ENCODE measurements at places on chromosomes 7 and 10.
A peak's percentile ranks its signal among the peaks of the same experiment; 100 is the strongest.

- no peak for DNase-seq
Measured at GRCh38 chr7:114084472-114085312, 165.9 kb upstream of the PPP1R3A start.

DNA sequence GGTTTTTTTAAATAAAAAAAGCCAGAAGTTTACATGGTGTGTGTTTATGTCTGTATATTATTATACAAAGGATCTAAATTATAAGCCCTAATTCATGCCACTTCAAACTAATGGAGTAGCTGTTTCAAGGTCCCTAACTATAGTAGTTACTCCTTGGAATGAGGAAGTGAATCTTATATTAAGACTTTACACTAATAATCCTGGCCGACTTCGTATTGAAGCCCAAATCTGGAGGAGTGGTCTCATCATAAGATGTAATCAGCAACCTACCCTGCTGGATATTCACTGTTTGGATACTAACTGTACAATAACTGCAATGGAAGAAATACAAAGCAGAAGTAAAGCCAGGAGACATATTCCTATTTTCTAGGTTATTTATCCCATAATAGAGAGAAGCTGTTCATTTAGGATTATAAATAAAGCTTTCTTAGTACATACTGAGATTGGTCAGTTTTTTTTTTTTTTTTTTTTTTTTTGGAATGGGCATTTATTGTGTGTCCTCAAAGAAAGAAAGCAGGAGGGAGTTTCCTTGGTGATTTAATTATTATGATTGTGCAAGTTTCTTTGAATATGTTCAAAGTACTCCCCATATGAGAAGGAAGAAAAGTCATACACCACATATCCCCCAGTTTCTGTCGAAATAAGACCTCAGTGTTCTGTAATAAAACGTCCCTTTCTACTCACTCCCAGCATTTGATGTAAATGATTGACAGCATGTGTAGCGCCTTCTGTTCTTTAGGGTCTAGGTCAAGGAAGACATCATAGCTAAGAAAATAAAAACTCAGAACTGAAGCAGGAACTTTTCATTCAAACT, 397.8 kb downstream of the EXOC4 start:
- no peak for DNase-seq

DNA sequence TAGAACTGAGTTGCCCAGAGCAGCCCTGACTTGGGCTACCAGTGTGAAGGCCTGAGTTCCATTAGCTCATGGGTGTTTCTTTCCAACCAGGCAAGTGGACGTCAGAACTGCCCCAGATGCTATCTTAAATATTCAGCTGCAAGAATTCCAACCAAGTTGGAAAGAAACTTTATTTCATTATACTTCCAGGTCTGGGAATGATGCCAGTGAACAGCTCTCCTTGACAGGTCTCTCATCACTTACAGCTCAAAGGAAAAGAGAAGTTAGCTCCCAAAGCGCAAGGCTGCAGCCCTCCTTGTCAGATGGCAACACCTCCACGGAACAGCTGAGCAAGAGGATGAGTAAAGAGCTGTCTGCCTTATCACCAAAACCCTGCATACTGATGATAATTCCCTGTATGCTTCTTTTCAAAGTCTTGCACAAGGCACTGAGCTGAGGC, 255.5 kb upstream of the AOAH start:
- DNase-seq: no peak

GRCh38 chr10:69411476-69411875, 5.2 kb downstream of the TACR2 start:
- no peak for DNase-seq

DNA sequence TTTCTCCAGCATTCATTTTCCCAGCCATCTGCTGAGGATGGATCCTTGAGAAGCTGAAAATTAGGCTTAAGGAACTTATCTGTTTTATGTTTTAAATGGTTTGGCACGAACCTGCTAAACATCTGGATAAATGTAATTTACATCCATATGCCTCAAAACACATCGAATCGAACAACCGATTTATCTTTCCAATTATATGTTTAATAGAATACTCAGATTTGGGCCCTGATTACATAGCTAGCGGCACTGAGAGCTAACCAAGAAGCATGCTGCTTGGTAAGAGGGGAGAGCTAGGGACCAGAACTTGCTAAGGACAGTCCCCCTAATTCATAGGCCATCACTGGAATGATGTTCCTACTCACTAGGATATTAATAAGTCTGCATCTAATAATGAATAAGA, 144.4 kb downstream of the BUB3 start:
- no peak for DNase-seq

- DNase-seq: no peak
Measured at GRCh38 chr10:103717341-103718246, 137.8 kb downstream of the SH3PXD2A start.

DNA sequence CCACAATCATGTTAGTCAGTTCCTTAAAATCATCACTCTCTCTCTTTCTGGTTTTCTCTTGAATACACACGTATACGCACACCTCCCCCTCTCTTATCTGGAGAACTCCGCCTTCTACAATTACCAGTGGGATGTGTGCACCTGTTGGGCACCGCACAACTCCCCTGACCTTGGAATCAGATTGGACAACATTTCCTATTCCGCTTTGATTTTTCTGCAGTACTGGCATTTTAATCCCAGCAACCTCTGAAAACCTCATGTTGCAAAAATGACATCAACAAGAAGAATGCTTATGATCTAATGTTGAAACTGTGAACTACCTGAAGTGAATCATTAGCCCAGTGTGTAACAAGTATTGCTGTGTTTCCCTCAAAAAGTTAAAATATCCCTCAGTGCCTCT, 109.6 kb downstream of the KIAA1217 start:
- DNase-seq: no peak

- peak; percentile 60 for DNase-seq
Measured at GRCh38 chr7:73738220-73738611, 386 bp downstream of the ABHD11 start.

- no peak for DNase-seq
Measured at GRCh38 chr7:87414794-87415188, 60.7 kb downstream of the ABCB4 start.

- DNase-seq: no peak
Measured at GRCh38 chr10:102627736-102628293, 16.5 kb upstream of the TRIM8 start.

DNA sequence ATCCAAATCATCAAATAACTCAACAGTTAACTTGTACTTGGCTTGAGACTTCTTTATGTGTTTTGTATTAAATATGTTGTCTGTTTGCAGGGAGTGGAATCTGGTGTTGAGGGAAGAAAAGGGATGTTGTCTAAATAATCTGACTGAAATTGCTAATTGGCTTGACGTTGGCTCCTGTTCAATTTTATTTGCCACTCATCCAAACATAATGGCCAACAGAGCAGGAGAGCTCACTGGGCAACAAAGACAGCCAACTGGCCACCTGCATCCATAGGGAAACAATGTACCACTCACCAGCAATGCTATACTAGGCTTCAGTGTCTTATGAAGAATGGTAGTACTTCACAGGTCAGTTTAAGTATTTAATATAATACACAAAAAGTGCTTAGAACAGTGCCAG, 80.5 kb downstream of the FAM13C start:
- no peak for DNase-seq

- no peak for DNase-seq
Measured at GRCh38 chr7:128881458-128882125, 18.9 kb downstream of the ATP6V1F start.

DNA sequence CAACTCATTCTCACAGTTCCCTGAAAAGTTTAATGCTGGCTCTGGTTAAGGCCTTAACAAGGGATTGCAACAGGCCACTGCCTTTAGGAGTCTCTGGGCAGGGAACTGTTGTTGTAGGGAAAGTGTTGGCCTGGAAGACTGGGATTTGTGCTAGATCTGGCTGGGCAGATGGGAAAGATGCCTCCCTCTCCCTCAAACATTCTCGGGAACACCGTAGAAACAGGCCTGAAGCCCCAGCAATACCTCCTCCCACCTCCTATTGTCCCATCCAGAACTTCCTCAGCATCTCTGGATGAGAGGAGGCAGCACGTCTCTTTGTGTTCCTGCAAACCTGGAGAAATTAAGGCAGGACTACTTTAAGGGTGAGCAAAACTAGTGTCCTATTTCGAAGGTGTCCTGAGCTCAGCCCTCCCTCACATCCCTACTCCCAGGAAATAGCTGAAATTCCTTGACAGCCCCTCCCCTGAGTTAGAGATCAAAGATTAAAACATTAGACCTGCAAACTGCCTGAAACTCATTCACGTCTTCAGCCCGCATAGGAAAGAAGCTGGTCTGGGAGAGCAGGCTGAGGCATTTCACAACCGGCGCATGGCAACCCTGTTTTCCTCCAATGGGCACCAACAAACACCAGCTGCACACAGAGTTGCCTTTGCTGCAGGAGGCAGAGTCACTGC, 10.9 kb upstream of the MAP3K8 start:
- no peak for DNase-seq

DNA sequence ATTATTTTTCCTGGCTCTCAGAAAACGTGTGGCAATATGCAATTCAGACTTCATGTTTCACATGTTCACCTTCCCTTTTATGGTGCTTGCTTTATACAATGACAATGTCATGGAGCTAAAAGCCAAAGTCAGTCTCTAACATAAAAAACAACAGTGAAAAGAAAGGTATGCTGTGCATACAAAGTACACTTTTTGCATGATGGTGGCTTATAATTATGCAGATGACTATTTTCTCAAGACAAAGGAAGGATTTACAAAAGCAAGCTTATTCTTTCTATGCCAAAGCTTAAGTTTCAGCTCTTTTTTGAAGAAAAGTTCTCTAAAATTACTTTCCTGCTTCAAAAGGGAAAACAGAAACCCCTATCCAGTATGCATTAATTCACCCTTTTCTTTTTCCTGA, 15.6 kb downstream of the ERCC6 start:
- no peak for DNase-seq

DNA sequence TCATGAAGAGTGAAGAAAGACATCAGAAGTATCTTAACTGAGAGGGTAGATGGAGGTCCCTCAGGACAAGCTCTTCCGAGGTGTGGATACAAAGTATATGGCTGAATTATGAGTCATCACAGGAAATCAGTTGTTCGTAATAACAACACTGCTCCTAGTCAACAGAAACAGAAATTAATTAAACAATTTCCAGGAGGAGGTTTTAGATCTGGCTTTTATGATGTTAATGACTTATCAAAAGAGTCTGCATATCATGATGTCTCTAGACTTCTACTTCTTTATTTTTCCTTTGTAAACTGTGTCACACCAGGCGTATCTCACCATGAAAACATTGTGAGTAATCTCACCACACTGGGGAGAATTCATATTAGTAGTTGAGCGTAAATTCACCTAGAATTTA, 31.2 kb downstream of the OSBPL3 start:
- no peak for DNase-seq

- DNase-seq: no peak
Measured at GRCh38 chr7:95472581-95473161, 13.1 kb upstream of the ASB4 start.

GRCh38 chr10:93189944-93190343, 116.3 kb downstream of the CYP26A1 start:
- no peak for DNase-seq

GRCh38 chr7:95781961-95782586, 9.7 kb downstream of the DYNC1I1 start:
- no peak for DNase-seq

DNA sequence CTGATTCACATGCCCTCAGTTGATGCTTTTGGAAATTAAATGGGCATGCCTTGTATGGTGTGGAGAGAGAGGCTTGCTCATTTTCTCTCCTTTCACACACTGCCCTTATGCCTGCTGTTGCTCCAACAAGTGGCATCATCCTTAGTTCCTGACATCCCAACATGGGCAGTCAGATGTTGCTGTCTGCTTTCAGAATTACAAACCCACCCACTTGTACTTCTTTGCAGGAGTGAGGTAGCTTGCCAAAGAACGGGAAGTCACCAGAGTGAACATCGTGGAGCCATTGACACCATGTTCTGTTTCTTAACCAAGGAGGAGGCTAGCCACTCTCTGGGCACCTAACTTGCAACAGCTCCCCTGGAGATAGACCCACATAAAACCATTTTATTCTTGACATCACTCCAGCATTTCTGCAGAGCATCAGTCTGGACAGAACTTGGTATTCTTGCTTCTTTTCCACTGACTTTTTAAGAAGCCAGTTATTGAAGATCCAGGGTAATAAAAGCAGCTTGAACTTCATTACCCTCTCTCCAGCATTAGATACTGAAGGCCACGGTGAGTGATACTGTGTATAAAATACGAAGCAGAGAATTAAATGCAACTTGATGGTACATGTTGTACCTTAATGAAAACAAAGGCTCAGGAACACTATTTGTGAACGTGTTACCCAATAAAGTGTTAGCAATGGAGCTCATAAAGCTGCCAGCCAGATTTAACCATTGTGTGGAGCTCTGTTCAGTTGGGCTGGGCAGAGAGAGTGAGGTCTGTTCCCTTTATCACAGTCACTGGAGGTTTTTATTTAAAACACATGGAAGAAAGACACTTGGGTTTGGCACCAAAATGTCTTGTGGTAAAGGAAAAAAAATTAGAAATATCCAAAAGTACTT, 195.8 kb upstream of the HABP2 start:
- no peak for DNase-seq

GRCh38 chr7:66371096-66371824, 166.1 kb downstream of the TPST1 start:
- DNase-seq: no peak

GRCh38 chr10:14579405-14579804, 195.3 kb downstream of the FAM107B start:
- no peak for DNase-seq

GRCh38 chr7:131072505-131073091, 255.1 kb upstream of the MKLN1 start:
- DNase-seq: no peak

DNA sequence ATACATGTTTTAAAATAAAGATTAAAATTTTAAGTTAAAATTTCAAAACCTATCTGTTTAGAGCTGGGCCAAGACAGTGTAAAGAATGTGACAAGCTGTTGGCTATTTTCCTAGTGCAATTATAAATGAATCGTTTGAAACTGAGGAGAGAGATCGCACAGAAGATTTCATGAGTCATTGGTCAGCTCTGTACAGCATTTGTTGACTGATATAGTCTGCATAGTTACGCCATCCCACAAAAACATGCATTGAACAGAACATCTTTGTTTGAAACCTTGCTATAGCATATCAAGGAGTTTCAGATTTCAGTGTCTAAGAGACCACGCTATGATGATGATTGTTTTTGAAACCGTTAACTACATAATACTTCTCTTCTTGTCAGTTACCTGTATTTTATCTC, 1.3 kb upstream of the C10orf67 start:
- no peak for DNase-seq

Data from activated CD4-positive, alpha-beta T cell treated with anti-CD3 and anti-CD28 coated beads, Interleukin-2, amount 10 ng/mL, durations not matched to agents 7 days and 5 days (primary cell).